ENCODE measurements at places on chromosomes 1 and 21. TPM values are rescaled to one million over a fixed set of nuclear protein-coding genes. Genes with fewer than 3 reads are reported as not detected.

The FHAD1 gene
- total RNA-seq = 0.32 TPM

The LINGO4 gene
- total RNA-seq = not detected

The MORC3 gene
- 28.8 TPM for total RNA-seq

The HAO2 gene
- not detected for total RNA-seq

The RSBN1 gene
- 9.6 TPM for total RNA-seq

The KRTAP7-1 gene
- not detected for total RNA-seq

The DYRK3 gene
- 6.1 TPM for total RNA-seq

GRCh38 chr21:42091899-42092508 is 20.9 kb downstream of the UMODL1 start:
- no peak for ATAC-seq

DNA sequence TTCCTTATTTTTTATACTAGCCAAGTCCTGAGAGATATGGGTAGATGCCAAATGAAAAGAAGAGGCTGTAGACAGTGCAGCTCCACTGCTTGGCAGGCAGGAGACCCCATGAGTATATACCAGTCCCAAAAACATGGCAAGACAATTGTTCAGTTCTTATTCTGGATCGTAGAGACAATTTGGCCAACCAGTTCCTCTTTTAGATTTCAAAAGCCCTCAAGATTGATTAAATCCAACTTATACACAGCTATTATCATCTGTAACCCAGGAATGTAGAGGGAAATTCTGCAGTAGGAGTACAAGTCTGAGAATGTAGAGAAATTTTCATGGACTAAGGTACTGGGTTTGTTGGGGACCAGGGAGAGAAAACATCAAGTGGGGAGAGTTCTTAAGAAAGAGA is 50.3 kb downstream of the ATP6V1G3 start:
- ATAC-seq = no peak

- no peak for ATAC-seq
These were observed 58.7 kb upstream of the LRRN2 start for GRCh38 chr1:204744107-204744779.

GRCh38 chr1:246483569-246483933 is 23.5 kb downstream of the SMYD3 start:
- ATAC-seq = no peak

DNA sequence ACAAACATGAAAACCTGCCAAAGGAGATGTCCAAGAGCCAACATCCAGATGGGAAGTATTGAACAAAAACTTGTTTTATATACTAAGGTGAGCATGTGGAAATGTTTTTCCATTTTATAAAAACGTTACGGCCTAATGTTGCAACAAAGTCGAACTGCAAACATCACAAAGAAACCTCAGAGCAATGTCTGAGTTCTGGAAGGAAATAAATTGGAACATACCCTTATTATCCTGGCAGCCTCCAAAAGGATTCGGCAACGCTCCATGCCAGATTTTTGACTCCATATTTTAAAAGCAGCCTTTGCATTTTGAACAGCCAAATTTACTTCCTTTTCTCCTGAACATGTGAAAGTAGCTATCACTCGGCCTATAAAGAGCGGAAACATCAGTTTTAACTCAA is 3.3 kb downstream of the ALDH9A1 start:
- ATAC-seq = no peak

DNA sequence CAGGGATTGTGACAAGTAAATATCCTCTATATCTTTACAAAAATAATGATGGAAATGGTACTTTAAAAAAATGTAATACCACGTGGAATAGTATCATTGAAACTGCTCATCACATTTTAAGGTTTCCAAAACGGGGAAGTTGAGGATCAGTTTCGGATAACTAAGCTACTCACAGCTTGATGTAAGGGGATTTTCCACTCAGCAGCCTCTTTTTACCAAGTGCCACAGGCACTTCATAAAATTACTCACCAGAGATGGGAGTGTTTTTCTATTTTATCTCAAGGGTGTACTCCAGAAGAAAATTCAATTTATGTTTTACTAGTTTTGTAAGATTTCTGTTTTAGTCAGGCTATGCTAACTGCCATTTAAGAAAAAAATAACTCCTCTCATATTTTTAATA is 91.7 kb downstream of the TPR start:
- no peak for ATAC-seq

GRCh38 chr1:211577819-211578639 is 932 bp downstream of the SLC30A1 start:
- ATAC-seq = peak; percentile 65

GRCh38 chr1:6985549-6986276 is 200.5 kb downstream of the CAMTA1 start:
- ATAC-seq = no peak

DNA sequence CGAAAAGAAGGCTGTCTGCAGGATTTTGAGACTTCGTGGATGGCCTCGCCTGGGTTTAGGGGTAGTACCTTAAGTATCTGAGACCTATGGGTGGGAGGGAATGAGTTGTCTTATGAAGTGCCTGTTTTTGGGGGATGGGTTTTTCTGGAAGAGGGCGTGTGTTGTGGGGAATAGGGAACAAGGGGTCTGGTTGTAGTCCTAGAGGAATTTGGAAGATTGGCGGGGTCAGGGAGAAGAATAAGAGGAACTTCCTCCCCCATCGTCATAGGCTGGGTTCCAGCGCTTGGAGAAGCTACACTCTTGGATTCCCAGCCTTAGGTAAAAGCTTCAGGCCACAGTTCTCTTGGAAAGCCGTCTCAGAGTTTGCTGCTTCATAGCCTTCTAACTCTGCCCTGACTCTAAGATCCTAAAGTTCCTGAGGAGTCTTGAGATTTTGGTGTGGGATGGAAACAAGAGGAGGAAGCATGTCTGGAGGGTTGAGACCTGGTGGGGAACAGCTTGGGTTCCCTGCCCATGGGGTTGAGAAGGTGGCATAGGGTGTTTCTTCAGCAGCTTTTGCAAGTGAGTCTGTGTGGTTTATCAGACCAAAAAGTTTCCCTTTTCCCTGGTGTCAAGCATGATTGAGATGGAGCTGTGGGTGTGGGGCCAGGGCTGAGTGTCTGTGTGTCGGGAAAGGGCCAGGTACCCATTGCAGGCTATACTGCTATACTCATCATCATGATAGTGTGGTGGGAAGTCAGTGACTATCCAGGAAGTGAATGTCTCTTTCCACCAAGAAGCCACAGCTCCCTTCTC is 1.8 kb downstream of the VANGL2 start:
- no peak for ATAC-seq

DNA sequence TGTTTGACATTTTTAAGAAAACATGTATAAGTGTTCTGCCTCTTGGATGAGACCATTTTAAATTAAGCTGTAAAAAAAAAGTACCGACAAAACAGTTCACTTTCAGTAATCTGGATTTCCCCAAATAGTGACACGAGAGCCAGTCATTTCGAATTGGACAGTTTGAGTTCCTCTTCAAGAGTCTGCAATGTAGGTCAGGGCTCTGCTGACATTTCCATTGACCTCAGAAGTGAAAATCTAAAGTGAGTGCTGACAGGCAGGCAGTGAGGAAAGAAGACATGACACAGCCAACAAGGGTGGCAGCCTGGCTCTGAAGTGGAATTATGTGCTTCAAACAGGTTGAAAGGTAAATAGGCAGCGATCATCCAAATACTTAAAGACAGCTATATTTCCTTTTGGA is at the start of gene IL23R:
Gene IL23R (plus strand): TSS at position 259 of the 400 bp plus-strand sequence. CDS start 1,667 bp downstream, outside the sequence.
- no peak for ATAC-seq

DNA sequence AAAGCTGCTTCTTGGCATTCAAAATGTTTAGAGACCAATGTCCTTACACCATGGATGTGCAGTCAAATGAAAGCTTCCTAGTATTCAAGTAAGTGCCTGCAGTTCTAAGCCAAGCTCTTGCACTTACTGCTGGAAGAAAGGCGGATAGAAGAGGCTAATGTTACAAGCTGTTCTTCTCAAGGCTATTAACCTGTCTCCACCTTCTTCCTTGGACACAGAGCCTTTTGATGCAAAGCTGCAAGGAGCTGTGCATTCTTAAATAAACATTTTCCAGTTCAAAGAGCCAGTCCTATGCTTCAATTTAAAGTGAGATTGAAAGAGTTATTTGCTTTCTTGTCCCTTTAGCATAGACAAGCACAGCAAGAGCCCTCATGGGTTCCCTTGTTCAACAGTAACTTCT is 167.9 kb upstream of the RUNX1 start:
- ATAC-seq = no peak

DNA sequence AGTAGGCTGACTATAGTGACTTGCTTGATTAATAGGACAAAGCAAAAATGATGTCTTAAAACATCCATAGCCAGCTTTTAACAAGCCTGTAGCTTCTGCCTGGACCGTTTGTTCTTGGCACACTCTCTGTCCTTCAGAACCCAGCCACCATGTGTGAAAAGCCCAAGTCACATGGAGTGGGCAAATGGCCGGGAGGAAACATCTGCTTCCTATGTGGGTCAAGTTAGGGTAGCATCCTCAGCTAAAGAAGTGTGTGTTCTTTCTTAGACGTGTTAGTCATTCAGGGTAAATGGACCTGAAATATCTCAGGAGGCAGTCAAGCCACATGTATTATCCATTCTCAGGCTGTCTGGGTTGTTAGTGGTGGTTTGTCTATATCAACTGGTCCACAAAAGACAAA is 23.4 kb downstream of the RD3 start:
- peak; percentile 45 for ATAC-seq

DNA sequence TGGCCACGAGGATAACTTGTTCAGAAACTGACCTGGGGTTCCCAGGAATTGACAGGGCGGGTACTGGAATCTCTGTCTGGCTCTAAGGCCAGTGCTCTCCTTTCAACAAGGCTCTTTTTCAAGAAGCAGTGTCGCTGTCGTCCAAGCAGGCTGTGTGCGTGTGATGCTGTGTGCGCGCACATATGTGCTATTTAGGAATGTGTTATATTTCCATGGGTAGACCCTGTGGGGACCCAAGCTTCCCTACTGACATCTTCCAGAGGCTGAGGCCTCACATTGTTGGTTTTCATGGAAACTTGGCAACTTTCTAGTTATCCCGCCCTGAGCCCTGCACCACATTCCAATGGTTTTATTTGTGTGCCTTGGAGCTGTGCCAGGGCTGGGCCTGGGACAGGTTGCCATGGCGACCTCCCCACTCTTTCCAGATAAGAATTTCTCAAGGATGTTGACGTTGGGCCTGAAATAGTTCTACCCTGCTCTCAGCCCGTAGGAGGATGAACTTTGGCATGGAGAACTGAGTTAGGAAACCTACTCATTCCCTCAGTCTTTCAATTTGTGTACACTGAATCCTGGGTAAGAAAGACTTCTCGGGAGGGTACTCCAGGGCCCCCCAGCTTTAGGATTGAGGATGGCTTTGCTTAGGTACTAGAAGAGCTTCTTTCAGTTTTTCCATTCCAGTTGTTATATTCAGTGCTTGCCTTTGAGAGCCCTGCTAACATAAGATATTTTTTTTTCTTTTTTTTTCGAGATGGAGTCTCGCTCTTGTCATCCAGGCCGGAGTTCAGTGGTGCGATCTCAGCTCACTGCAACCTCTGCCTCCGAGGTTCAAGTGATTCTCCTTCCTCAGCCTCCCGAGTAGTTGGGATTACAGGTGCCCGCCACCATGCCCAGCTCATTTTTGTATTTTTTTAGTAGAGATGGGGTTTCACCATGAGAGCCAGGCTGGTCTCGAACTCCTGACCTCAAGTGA is 38.8 kb upstream of the SRSF10 start:
- ATAC-seq = peak; percentile 67

- peak; percentile 18 for ATAC-seq
These were observed 69.2 kb downstream of the MORN1 start for GRCh38 chr1:2322065-2322571.

DNA sequence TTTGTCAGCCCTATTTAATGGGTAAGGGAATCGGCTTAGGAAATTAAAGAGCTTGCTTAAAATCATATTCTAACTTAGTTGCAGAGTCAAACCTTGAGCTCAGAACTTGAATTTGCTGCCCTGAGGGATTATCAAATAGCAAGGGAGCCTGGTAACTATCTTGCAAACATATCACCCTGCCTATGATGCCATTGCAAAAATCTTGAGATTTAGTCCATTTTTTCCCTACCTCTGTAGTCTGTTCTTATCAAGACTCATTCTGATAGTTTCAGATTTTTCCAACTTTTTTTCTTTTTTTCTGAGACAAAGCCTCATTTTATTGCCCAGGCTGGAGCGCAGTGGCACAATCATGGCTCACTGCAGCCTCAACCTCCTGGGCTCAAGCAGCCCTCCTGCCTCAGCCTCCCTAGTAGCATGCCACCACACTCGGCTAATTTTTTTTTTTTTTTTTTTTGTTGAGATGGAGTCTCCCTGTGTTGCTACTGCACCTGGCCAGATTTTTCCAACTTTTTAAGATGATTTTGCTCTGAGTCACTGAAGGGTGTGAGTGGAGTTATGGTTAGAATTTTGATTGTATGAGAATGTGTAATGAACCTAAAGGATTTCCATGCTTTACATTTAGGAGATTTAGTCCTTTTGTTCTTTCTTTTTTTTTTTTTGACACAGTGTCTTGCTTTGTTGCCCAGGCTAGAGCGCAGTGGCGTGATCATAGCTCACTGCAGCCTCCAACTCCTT is 12.2 kb downstream of the SARS1 start:
- peak; percentile 79 for ATAC-seq

DNA sequence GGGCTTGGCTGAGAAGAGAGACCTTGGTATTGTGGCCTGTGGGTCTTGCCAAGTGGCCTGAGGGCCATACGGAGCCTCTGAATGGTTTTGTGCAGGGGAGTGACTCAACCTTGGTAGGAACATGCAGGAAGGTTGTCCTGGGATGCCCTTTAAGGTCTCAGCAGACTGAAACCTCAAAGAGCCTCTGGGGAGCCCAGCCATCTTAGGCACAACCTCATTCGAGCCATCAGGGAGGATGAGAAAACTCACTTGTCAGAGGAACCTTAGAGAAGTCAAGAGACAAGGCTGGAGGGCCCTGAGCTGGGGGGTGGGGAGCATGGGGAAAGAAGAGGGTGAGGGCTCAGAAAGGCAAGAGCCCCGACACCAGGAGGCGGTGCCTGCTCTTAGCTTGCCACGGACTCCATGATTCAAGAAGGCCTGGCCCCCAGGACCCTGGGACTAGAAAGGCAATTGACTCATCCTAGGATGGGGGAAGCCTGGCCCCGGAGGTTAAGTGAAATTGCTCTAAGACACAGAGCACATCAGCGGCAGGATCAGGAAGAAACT is 13.0 kb downstream of the IFI6 start:
- ATAC-seq = peak; percentile 39

DNA sequence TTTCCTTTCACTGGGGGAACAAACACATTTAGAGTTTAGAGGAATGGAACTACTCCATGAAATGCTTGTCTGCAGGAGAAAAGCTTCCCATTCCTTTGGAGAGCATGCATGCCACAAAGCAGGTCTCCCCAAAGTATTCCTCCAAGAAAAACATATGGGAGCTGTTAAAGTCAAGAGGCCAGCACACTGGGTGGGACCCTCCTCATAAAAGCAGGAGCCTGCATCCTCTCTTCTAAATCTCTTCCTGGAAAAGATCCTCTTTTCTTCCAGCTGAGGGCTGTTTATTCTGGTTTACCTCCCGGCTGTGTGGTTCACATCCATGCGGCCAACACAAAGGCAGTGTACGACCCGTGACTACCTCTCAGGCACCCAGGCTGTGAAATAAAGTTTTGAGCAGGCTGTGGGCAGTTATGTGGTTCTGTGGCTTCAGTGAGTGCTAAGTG is 103.4 kb downstream of the TENT5C start:
- ATAC-seq = no peak

GRCh38 chr1:228274452-228275178 is 66.8 kb downstream of the OBSCN start:
- ATAC-seq = no peak
